Lung (tissue), 17 donors: ENCODE measurements at places on chromosomes 12 and 14.

DNA sequence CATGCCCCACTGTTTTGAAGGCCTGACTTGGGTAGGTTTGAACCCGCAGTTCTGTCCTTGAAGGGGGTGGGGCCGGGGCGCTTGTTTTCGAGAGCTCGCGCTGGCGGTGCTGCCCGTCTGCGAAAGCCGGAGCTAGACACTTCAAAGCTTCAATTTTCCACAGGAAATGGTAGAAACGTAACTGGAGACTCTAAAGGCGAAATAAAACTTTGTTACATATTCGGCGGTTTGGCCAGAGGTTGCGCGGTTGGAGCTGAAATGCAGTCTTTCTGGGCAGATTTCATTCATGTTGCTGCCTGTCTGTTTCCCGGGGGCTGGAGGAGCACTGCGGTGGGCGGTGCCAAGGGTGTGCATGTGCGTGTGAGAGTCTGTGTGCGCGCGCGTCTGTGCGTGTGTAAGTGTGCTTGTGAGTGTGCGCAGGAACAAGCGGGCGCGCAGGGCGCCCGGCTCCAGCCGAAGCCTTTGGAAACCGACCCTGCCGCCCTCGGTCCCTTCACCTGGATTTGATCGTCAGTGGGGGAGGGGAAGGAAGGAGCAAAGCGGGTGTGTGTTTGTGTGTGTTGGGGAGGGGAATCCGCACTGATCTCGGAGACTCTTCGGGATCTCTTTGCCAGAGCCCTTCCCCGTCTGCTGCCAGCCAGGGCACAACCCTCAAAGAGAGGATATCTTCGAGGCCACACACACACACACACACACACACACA, 227.7 kb upstream of the CRY1 start:
- peak; percentile 44 for DNase-seq

GRCh38 chr12:123530668-123531067, 2.9 kb downstream of the RILPL1 start:
- no peak for DNase-seq

- no peak for DNase-seq
Observed at GRCh38 chr14:51545396-51545795, 106.3 kb upstream of the FRMD6 start.

GRCh38 chr12:6316921-6317692, 6.6 kb downstream of the PLEKHG6 start:
- DNase-seq: no peak

DNA sequence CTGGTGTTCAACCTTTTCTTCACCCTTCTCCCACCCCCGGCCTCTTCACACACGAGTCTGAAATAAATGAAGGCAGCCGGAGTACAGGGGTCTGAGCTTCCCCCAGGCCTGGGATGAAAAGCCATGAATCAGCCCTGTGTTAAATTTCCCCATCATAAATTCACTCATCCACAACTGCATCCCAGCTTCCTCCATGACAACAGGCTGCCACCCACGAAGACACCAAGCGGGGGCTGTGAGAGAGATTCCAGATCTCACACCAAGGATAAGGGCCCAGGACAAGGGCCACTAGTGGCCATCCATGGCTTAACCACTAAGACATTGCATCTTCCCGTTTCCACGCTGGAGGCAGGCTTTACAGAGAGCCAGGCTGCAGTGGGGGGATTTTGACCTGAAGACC, 93.9 kb upstream of the NCOR2 start:
- DNase-seq: no peak

- DNase-seq: no peak
Observed at GRCh38 chr12:32273063-32273522, 126.3 kb upstream of the FGD4 start.

- DNase-seq: no peak
Observed at GRCh38 chr12:51390457-51390856, 749 bp downstream of the GALNT6 start.
